ENCODE measurements at places on chromosomes 4 and X.

DNA sequence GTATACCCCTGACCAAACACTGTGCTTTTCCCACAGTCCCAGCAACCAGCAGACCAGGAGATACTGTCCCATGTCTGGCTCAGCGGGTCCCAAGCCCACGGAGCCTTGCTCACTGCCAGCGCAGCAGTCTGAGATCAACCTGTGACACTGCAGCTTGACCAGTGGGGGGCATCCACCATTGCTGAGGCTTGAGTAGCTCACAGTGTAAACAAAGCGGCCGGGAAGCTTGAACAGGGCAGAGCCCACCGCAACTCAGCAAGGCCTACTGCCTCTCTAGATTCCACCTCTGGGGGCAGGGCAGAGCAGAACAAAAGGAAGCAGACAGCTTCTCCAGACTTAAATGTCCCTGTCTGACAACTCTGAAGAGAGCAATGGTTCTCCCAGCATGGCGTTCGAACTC, 58.1 kb downstream of the SLC10A6 start:
- no peak for DNase-seq

DNA sequence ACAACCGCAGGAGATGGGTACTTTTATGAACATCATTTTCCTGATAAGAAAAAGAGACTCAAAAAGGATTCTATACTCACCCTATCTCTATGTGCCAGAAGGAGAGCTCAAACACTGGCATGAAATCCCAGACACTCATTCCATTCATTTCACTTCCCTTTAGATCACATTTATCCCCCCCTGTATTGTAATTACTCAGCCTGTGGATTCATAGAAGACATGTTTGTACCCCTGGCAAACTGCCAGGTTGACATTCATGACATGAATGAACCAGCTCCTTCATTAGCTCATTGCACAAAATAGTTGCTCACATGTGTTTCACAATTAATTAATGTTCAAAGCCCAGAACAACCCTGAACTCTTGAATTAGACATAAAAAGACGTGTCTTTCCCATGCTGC, 4.9 kb downstream of the SMR3A start:
- no peak for DNase-seq

DNA sequence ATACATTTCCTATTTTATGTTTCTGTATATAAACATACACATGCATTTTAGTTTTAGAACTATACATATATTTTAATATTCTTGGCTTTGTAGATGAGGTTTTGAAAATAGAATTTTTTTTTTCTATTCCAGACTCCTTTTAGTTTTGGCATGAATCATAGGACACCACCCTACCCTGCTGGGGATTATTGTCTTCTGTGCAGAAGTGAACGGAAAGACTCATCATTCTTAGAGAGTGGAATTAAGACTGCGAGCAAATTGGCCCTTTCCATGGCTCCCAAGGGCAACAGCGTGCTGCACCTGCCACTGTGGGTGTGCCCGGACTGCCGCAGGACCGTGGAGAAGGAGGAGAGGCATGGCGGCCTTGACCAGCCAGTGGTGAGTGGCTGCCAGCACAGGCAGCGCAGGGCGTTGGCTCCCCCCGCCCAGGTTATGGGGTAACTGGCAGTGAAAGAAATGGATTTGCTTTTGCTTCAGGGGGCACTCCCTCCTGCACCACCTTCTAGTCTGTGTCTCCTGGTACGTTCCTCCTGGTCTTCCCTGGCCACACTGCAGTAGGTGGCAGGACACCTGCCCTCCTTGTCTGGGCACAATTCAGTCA, 59.6 kb downstream of the FAM193A start:
- DNase-seq = no peak

GRCh38 chr4:80058740-80059139, 14.3 kb downstream of the ANTXR2 start:
- DNase-seq = no peak

GRCh38 chr4:112823156-112823555, 186.2 kb downstream of the LARP7 start:
- DNase-seq = no peak

- DNase-seq = no peak
These were observed 67.2 kb downstream of the TMEM131L start for GRCh38 chr4:153533387-153533786.

- DNase-seq = peak; percentile 68
These were observed 529 bp downstream of the DHRSX start for GRCh38 chrX:2500091-2500802.

DNA sequence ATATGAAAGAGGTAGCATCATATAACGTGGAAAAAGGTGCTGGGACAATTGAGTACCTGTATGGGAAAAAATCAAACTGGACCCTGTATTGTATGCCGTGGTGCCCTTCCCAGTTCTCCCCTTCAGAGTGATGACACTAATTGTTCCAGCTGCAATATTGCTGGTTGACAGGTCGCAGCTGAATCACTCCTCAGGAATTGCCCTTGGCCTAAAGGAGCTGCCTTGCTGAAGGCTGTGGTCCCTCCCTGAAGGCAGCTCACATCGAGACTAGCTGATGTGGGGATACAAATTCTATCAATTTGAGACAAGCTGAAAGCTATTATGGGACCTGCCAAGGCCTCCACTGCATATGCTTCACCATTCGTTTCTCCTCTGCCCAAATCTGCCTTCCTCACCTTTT, 39.3 kb upstream of the CXCL8 start:
- no peak for DNase-seq

GRCh38 chrX:4547213-4547836, 833.9 kb upstream of the PRKX start:
- peak; percentile 26 for DNase-seq

DNA sequence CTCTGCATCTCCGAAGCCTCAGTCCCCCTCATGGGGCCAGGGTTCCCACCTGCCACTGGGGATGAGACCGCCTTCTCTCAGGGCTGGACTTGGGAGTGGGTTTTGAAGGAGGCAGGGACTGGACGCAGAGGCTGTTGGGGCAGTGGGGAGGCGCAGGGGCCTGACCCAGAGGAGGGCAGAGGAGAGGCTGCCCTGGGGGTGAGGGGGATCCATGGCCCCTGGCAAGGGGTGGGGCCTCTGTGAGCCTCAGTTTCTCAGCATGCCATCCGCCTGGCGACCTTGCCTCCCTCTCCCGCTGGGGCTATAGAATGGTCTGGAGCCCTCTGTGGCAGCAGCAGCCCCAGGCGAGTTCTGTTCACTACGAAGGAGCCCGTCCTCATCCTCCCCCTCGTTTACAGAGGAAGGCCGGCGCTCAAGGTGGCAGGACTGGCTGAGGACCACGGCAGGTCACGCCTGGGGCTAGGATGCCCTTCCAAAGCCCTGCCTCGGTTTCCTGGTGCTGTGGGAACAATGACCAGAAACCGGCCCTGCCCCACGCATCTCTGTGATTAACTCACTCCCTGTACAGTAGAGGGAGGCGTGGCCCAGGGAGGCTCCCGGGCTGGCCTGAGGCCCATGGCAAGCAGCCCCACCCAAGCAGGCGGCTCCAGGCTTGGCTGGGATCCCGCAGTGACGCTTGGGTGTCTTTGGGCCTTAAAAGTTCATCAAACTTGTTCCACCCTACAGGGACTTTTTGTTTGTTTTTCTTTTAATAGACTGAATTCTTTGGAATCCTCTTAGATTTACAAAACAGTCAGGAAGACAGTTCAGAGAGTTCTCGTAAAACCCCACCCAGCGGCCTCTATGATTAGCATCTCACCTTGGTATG, 16.0 kb upstream of the SH3TC1 start:
- DNase-seq = no peak

DNA sequence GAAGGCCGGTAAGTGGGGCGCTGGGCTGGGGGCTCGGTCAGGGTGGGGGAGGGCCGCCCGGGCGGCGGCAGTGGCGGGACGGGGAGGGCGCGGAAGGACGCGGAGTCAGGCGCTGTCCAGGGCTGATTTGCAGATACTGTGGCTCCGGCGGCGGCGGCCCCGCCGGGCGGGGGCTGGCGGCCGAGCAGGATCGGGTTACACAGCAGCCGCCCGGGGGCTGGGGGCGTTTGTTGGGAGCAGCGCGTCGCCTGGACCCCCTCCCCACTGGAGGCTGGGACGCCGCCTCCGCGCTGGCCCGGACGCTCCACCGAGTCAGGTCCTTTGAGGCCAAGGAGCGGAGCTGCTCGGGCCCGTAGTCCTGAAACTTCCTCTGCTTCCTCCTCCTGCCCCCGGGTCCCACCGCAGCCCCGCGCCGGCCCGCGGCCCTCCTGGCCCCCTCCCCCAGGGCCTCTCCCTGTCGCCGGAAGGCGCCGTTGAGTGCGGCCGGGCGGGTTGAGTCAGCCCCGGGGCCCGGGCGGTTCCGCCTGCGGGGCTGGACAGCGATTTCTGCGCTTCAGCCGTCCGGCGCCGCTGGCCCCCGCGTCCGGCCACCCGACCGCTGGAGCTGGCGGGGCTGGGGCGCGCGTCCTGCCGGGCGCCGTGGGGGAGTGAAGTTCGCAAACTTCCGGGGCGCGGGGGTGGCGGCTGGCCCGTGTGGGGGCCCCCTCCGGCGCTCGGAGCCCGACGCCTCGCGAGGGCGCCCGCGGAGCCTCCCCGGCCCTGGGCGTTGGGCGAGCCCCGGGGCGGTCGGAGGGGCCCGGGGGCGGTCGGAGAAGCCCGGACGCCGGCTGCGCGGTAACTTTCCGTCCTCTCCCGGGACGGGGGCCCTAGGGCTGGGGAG, 746 bp downstream of the REST start:
- peak; percentile 84 for DNase-seq

DNA sequence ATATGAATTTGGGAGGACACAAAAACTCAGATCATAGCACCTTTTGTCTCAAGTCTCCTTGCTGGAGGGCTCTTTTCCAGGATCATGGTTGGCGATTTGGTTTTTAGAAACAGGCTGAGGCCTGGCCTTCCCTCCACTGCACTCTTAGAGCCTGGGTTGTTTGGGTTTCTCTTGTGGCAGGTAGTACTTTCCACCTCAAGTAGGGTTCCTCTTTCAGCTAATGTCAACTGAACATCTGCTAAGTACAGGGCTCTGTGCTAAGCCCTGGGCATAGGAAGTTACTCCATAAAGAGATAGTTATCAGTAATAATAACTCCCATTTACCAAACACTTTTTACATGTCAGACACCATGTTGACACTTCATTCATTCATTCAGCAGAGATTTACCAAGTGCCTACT, 28.2 kb upstream of the APLN start:
- no peak for DNase-seq

- no peak for DNase-seq
These were observed 204.0 kb downstream of the SCFD2 start for GRCh38 chr4:53161787-53162433.

DNA sequence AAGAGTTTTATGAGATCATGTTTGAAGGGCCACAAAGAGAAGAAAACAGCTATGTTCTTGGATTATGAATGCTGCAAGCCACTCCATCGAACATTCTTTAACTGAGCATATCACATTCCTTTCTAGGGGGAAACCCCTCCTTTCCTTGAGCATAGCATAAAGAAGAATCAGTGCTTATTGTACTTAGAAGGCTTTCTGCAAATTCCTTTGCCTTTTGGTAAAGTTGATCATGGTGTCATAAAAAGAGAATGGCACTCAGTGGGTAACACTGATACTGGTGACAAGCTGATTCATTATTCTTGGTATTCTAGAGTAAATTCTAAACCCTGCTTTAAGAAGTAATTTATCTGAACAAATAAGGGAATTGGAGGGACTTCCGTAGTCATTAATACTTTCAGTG, 88.5 kb upstream of the GPR34 start:
- no peak for DNase-seq

DNA sequence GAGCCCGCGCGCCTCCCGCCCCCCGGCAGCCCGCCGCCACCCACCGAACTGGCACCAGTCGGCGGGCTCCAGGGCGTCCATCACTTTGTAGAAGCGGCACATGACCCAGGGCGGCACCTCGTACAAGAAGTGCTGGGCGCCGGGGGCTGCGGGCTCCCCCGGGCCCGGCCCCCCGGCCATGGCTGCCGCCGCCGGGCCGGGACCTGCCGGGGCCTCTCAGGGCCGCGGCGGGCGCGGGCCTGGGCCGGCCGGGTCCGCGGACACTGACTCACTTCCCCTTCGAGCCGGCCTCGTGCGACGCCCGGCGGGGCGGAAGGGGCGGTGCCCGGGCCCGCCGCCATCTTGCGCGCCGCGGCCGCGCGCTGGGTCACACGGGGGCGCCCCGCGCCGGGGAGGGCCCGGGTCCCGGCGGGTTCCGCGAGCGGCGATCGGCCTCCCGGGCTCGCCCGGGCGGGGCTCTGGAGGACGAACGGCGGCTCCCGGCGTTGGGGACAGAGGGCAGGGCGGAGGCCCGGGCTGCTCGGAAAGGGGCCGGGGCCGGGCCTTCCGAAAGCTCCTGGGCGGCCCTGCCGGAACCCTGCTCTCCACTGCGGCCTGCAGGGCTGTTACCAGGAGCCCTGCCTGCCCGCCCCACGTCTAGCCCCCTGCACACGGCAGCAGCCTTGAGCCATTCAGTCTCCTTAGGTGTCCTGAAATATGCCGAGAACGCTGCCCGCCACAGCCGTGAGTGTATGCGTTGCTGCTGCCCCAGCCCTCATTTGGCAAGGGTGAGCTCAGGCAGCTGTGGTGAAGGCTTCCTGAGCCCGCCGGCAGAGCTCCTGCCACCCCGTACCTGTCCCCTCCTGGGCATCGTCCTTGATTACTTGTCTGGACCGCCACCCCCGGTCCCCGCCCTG, at the start of gene IRAK1:
IRAK1 (minus strand) TSS at position 270 of the 896 bp plus-strand sequence; CDS start at position 180, 90 bp downstream.
- DNase-seq = peak; percentile 79

DNA sequence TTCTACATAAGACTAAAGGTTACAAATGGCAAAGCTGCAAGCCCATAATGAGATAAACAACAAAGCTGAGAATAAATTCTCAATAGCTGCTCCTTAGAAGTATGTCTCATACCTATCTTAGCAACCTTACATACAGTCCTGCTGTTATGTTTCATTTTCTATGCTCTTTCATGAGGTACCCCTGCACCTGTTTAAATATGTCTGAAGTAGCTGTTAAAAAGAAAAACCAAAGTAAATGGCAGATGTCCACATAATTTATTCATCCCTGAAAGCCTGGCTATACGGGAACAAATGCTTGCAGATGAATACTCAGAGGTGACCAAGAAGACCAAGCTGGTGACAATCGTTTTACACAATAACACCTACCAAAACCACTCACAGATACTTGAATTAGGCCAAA, 22.5 kb downstream of the PPA2 start:
- DNase-seq = no peak

GRCh38 chr4:47349326-47349725, 114.2 kb downstream of the COMMD8 start:
- DNase-seq = no peak

- peak; percentile 79 for DNase-seq
These were observed 107.1 kb downstream of the NSUN7 start for GRCh38 chr4:40856840-40857362.

- DNase-seq = no peak
These were observed 3.7 kb downstream of the STATH start for GRCh38 chr4:69999420-69999819.

DNA sequence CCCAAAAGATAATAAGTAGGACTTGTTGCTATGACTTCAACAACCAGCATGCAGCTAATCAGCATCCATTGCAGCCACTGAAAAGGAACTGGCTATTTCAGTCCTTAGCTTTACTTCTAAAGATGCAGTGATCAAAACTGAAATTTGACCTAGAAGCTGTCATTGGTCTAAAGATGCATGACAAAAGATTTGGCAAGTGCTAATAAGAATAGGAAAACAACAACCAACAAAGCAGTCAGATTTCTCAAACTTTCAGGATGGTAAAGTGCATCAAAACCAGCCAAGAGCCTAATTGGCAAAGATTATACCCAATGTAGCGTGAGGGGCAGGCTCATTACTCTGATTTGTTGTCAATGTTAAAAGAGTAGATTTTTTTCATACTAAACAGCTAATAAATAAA, 77.1 kb upstream of the WDR17 start:
- DNase-seq = no peak
